Erythroblast (primary cell): ENCODE measurements at places on chromosomes 11 and 22.
A peak's percentile ranks its signal among the peaks of the same experiment; 100 is the strongest.

DNA sequence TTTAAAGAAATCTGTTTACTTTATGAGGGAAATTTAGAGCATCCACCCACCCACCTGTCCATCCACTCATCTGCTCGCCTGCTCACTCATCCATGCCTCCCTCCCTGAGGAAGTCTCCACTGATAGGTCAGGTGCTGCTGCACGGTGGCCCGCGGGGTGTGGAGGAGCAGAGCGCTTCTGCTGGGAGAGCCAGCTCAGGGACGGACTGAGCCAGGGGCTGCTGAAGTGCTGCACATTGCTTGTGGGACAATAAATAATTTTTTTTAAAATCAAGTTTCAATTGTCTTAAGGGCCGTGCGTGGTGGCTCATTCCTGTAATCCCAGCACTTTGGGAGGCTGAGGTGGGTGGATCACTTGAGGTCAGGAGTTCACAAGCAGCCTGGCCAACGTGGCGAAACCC is 148.9 kb downstream of the TBC1D22A start:
- DNase-seq: no peak

DNA sequence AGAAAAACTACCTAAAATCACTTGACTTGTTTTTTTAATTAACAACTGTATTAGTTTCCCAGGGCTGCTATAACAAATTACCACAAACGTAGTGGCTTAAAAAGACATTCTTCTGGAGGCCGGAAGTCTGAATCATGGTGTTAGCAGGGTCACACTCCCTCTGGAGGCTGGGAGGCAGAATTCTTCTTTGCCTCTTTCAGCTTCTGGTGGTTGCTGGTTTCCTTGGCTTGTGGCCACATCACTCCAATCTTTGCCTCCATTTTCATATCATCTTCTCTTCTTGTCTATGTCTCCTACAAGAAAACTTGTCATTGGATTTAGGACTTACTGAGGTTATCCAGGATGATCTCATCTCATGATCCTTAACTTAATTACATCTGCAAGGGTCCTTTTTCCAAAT is 7.4 kb upstream of the INCENP start:
- DNase-seq: no peak

GRCh38 chr22:39253435-39254070 is 8.8 kb upstream of the PDGFB start:
- DNase-seq: peak; percentile 62

DNA sequence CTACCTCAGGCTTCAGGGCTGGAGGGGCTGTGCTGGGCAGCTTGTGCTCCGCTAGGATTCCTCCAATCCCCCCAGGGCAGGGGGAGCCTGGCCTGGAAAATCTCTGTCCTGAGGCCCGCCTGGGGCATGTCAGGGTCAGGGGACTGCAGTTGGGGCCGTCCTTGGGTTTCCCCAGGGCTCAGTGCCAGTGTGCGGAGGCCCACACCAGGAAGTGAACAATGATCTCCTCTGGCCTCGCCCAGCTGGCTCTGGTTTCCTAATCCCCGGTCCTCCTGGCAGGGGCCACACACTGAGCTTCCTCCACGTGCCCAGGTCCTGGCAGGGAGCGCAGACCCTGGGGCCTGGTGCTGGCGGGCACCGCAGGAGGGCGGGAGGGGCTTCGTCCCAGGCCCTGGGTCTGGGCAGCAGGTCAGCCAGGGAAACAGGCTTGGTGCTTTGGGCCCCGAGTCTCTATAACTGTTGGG is 1.4 kb upstream of the MUC2 start:
- DNase-seq: no peak

GRCh38 chr11:85196968-85197367 is 430.2 kb downstream of the DLG2 start:
- no peak for DNase-seq

DNA sequence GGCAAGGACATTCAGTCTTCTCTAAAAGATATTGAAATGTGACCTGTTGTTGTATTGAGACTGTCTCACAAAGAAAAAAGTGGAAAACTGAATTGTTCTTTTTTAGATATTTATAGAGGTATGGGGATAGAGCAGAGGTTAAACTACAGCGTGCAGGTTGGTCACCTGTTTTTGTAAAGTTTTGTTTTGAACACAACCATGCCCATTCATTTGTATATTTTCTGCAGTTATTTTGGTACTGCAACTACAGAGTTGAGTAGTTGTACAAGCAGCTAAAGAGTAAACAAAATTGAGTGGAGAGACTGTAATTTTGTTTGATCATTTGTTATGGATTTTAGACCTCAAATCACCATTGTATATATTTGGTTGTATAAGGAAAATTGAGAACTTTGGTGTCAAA is 11.3 kb downstream of the EED start:
- no peak for DNase-seq

GRCh38 chr11:61266602-61267001 is 25.6 kb downstream of the PGA5 start:
- no peak for DNase-seq

DNA sequence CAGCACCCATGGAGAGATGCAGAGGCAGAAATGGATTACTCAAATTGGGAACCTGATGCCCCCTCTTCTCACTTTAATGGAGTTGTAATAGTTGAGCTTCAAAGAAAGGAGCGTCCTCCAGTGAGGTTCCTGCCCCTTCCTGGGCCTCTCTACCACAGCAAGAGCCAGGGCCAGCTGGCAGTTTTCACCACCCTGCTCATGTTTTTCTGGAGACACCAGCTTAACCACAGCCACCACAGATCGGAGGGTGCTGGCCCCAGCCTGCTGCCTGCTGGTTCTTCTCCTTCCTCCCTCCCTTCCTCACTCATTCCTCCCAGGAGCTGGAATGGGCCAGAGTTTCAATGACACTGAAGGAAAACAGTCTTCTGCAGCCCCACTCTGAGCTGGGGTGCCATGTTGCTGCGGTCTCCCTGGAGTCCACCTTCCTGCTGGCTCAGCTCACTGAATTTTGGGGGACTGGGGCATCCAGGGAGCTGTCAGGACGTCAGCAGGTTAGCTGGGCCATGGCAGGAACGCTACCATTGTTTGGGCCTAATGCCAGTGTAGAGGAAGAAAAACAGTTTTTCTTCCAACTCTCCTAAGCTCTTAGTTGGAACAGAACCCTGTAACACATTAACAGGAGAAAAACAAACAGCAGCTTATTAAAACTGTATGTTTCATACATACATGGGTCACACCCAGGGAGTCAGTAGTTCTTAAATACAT is 57.7 kb downstream of the TRAF6 start:
- DNase-seq: no peak

GRCh38 chr11:34245041-34245440 is 112.8 kb downstream of the ABTB2 start:
- no peak for DNase-seq

- peak; percentile 31 for DNase-seq
These were observed 3.0 kb downstream of the RHOG start for GRCh38 chr11:3837793-3838192.

DNA sequence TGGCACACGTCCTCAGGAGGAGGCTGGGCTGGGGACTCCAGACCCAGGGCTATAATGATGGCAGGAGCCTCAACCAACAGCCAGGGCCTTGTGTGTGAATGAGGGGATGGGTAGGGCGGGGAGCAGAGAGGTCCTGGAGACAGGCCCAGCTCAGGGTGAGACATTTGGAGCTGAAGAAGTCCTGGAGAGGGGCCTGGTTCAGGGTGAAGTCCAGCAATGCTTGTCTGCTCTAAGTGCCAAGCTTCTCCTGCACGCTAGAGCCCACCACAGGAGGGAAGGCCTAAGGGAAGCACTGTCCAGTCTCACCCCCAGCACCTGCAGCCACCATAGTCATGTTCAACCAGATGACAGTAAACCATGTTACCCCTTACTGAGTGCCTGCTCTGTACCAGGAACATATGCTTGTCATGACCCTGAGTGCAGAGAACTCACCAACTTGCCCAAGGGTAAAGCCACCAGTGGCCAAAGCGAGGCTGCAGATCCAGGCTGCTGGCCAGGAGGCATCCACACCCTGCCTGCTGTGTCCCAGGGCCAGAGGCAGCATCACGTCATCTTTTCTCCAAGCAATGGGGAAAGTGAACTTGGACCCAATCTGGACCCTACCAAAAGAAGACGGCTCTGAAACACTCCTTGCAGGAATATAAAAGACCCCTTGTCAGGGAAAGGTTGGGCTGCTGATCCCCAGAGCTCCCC is 24.0 kb downstream of the LMO1 start:
- no peak for DNase-seq

DNA sequence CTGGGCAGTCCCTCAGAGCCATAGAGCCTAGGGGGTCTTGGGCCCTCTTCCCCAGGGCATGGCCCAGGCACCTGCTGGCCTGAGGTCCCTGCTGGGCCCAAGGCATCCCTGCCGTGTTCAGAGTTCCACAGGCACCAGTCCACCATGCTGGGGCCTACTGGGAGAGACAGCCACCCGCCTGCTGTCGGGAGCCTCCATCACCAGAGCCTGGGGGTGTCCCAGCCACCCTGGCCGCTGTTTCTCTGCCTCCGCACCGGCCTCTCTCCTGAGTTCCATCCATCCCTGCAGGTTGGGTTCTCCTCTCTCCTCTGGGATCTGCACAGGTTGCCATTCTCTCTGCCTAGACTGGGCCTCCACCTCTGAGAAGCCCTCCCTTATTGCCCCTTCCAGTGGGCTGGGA is 68.6 kb downstream of the KCNQ1 start:
- no peak for DNase-seq

DNA sequence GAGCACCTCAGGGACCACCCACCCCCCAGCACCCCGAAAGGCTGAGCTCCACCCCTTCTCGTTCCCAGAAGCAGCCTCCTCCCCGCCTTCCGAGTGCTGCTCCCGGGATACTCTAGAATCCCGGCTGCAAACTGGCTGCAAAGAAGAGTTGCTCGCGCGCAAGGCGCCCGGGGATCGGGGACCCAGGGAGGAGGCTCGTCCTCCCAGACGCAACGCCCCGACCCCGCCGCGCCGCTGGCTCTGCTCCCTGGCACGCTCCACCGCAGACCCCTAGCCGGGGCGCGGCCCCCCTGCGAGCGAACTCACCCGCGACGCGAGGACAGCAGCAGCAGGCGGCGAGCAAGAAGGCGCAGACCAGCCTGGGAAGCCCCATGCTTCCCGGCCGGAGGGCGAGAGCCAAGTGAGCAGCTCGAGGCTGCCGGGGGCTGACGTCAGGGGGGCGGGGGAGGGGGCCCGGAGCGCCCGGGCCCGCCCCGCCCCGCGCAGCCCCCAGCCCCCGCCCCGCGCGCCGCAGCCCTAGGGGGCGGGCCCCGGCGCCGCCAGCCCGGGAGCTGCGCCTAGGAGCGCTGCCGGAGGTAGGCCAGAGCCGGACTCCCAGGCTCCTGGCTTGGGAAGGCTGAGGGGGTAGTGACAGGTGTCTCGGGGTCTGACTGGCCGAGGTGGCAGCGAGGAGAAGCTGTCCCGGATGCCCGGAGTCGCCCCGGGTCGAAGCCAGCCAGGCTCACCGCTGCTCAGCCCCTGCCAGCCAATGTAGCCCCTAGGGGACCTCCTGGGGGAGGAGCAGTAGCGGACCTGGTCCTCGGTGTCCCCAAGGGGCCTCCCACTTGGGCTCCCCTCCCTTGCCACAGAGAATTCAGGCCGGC is at the start of gene MCAM:
Gene MCAM, minus strand, starts transcription at position 402 of the 863 bp plus-strand sequence. Its CDS starts 29 bp downstream, at position 373.
- no peak for DNase-seq

GRCh38 chr11:17434108-17434507 is 42.5 kb downstream of the ABCC8 start:
- DNase-seq: no peak

GRCh38 chr11:124961972-124962609 is 8.1 kb downstream of the CCDC15 start:
- DNase-seq: peak; percentile 82

DNA sequence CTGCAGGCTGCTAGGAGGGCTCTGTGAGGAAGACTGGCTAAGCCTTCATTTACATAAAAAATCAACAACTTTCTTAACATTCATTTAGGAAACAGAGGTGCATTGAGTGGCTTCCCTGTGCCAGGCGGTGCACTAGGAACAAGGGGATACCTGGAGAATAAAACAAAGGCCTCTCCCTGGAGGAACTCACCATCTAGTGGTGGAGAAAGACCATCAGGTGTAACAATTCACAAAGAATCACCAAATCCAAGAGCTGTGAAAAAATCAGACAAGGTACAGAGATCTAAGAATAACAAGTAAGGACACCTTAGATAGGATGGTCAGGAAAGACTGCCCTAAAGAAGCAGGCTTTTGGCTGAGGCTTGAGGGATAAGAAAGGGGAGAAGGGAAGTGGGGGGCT is 40.3 kb downstream of the CSNK2A3 start:
- no peak for DNase-seq

GRCh38 chr11:122741613-122742300 is 86.2 kb downstream of the UBASH3B start:
- DNase-seq: no peak

DNA sequence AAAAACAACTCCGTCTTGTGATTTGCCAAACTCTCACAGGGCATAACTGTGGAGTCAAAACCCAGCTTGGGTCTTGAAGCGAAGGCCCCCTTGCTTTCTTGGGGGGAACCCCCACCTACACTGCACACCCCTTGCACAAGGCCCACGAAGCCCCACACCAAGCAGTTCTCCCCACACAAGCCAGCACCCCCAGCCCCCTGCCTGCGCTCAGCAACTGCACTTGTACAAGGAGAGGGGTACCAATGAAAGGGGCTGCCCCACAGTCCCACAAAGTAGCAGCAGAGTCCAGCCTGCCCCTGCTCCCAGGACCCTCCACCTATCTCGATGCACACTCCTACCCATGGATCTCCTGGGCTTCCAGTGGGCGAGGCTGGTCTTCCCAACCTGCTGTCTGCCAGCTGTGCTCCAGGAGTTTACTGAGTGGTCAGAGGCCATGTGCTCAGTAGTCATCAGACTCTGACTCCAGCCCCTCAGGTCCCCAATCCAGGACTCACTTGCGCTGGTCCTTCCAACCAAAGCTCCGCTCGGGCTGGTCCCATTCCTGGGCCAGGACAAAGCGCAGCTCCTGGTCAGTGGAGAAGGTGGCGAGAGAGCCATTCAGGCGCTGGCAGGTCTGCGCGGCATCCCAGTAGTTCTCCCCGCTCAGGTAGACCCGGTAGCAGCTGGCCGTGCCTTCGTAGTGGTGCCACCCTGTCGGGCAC is 57.7 kb downstream of the DGCR2 start:
- no peak for DNase-seq

DNA sequence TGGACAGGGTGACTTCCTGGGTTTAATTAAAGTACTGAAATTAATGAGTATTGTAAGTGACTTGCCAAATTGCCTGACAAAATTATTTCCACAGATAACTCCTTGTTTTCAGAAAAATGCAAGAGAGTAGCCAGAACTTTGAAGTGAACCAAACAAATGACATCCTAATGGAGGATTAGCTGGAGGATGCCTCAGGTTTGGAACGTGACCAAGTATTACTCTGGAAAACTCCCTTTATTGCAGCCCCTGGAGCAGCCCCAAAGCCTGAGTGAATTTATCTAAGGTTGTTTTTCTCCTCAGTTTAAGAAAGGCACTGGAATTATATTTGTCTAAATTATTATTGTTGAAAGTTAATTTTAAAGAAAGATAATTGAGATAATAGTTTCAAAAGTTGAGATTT is 343.6 kb upstream of the MTNR1B start:
- DNase-seq: no peak

- no peak for DNase-seq
These were observed 22.6 kb upstream of the SERPIND1 start for GRCh38 chr22:20751185-20751851.
